ENCODE measurements at places on chromosomes 1 and 21.

DNA sequence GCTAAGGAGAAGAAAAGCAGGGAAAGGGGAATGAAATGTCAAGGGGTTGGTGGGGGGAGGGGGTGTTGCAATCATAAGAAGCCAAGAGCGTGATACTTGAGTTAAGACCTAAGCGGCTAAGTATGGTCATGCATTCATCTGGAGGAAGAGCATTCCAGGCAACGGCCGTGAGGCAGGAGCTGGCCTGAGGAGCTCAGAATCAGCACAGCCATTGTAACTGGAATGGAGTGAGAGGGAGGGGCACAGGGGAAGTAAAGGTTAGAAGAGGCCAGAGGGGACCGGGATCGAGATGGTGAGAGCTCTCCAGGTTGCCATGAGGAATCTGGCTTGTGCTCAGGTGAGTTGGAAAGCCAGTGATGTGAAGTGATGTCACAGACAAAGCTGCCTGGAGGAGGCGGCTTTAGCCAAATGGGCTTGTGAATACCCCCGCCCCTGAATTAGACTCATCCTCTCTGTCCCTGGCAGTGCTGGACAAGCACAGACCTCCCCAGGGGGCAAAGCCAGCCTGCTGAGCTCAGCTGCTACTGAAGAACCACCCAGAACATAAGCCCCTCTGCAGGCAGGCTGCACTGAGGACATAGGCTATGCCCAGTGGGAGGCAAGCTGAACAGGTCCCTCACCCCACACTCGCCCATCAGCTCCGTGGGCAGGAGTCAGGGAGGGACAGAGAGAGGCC, 61.1 kb upstream of the LAPTM5 start:
- DNase-seq = no peak

- DNase-seq = no peak
Observed at GRCh38 chr21:44357064-44357837, 3.8 kb downstream of the TRPM2 start.

DNA sequence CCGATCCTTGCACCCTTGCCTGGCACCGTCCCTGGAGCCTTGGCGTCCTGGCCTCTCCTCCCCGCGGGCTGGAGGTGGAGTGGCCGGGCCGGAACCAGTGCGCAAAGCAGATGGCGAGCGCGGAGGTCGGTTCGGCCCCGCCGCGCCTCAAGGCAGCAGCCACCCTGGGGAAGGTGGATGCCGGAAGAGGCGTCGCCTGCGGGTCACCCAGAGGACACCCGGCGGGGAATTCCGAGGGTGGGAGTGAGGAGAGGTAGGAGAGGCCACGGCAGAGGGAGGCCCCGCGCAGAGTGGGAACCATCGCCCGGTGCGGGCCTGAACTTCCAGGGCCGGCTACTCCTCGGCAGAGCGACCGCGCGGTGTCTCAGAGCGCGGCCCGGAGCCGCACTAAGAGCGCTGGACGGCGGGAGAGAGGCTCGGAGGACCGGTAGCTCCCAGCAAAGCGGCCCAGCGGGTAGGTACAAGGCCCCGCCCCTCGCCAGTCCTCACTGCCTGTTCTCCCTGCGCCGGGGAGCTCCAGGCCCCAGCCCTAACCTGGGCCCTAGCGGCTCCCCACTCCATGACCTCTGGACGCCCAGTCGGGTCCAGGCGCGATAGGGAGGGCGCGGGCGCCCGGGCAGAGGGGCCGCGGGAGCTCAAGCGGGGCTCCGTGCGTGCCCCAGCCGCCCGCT, at the start of gene RNF207:
TSS of gene RNF207 (plus strand) at position 271 of the 671 bp plus-strand sequence. CDS start 417 bp downstream, outside the sequence.
- DNase-seq = no peak

DNA sequence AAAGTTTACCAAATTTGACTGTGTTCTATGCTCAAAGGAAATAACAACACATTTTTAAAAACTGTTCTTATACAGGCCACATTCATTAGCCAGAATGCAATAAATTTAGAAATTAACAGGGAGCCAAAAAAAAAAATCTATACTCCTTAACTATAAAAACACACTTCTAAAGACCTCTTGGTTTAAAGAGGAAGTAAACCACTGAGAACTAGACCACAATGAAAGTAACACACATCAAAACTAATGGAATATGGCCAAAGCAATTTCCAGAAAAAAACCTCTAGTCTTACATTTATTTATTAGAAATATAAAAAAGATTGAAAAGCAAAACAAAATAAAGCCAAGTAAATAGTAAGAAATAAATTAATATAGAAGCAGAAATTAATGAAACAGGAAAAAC, 48.9 kb upstream of the GADD45A start:
- no peak for DNase-seq

- no peak for DNase-seq
Observed at GRCh38 chr1:18922319-18922726, 20.0 kb upstream of the ALDH4A1 start.
